ENCODE measurements at places on chromosomes 3 and 15.
A peak's percentile ranks its signal among the peaks of the same experiment; 100 is the strongest.

- no peak for DNase-seq
Measured at GRCh38 chr3:125556314-125556713, 36.3 kb upstream of the SNX4 start.

GRCh38 chr3:13092621-13093617 is 19.7 kb upstream of the IQSEC1 start:
- DNase-seq = no peak

GRCh38 chr3:115494826-115495225 is 128.5 kb upstream of the GAP43 start:
- DNase-seq = no peak

- no peak for DNase-seq
Measured at GRCh38 chr3:79052054-79052681, 715.6 kb downstream of the ROBO1 start.

GRCh38 chr3:11641316-11641682 is 2.4 kb downstream of the VGLL4 start:
- DNase-seq = no peak

DNA sequence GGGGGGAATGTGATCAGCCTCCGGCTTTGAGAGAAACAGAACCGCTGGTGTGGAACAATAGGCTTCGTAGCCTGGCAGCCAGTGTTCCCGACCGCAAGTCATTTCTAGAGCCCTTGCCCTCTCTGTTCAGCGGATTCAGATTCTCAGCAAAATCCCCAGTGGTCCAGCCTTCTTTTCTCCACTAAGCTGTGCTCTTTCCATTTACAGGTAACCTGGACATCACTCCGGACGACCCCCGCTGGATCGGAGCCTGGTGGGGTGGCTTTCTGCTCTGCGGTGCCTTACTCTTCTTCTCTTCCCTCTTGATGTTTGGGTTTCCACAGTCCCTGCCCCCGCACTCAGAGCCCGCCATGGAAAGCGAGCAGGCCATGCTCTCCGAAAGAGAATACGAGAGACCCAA is 250.6 kb downstream of the SLCO3A1 start:
- no peak for DNase-seq

GRCh38 chr3:194379651-194380050 is 10.1 kb upstream of the LRRC15 start:
- DNase-seq = no peak

- no peak for DNase-seq
Measured at GRCh38 chr3:55481744-55482495, 5.2 kb downstream of the WNT5A start.

DNA sequence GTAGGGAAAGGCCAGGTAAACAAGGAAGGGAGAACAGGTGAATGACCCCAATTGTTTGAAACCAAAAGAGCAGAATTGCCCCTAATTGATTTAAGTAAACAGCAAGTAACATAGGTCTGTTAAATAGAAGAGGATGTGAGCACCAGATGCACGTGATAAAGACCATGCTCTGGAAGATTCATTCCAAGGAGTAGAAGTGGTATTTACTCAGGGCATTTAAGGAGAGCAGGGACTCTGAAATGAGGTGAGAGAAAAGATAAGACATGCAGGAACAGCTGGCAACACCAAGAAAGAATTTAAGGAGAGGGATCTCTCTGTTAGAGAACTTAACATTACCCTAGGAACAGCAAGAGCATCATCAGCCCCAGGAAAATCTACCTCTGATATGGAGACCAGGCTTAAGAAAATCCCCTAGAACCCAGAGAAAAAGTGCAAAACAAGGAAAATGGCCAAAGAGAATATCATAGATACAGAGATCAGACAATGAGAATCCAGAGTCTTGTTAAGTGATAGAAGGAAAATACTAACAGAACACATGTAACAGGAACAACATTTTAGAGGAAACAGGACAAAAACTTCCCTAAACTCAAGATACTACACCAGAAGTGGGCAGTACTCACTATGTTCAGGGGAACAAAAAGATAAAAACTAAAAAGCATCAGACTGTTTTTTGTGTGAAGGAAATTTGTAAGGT is 6.4 kb downstream of the NUDT16 start:
- no peak for DNase-seq

DNA sequence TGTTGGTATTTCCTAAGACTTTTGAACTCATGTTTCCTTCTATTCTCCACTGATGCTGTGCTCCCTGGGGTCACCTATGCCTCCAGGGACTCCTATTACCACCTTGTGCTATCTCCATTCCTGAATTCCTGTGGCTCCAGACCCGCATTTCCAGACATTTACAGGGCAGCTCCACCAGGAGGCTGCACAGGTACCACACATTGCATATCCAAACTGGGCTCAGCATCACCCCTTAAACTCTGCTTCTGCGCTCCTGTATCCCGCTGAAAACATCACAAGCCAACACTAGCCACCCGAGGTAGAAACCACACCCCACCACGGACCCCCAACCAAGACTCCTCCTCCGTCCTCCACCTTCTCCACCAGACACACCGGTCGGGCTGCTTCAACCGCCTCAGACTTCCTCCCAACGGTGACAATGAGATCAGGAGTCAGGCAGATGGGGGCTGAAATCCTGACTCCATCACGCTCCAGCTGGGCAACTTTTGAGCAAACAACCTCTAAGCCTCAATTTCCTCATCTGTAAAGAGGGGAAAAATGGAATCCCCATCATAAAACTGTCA is 10.4 kb downstream of the TNK2 start:
- no peak for DNase-seq

DNA sequence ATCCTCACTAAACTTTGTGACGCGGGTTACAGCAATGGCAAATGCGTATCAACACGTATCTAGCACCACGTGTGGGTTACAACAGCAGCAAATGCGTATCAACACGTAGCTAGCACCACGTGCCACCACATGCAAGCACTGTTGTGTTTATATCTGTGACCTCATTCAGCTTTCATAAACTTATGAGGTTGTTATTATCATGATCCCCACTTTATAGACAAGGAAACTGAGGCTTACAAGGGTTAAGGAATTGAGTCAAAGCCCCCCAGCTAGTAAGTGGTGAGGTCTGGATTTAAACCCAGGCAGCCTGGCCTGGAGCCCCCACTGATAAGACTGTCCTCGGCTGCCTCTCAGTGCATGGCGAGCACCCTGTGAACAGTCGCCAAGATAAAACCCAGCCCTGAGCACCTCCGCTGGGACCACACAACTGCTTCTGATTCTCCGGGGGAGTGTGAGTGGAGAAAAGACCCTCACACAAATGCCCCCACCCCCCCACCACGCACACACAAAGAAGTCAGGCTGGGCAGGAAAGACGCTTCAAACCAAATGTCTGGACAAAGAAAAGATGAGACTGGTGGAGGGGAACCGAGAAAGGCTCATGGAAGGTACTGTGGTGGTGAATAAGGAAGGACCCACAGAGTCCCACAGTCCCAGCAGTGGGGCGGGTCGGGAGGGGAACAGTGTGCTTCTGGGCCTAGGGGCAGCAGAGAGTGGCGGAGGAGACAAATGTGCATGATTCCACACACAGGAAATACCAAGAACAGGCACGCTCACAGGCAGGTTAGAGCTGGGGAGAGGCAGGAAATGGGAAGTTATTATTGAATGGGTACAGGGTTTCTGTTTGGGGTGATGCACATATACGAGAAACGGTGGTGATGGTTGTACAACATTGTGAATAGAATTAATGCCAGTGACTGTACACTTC is 173.4 kb downstream of the XXYLT1 start:
- DNase-seq = no peak

DNA sequence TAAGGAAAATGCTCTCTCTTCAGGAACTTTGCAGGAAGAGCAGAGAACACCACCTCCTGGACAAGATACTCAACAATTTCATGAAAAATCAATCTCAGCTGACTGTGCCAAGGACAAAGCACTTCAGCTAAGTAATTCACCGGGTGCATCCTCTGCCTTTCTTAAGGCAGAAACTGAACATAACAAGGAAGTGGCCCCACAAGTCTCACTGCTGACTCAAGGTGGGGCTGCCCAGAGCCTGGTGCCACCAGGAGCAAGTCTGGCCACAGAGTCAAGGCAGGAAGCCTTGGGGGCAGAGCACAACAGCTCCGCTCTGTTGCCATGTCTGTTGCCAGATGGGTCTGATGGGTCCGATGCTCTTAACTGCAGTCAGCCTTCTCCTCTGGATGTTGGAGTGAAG is 200.5 kb downstream of the AKAP13 start:
- DNase-seq = peak; percentile 54

GRCh38 chr15:71512682-71513006 is 297.7 kb upstream of the NR2E3 start:
- no peak for DNase-seq

GRCh38 chr15:91490211-91490610 is 363.3 kb upstream of the SLCO3A1 start:
- DNase-seq = no peak

GRCh38 chr15:45549541-45550220 is 27.1 kb upstream of the SLC30A4 start:
- DNase-seq = no peak

GRCh38 chr3:64057231-64057630 is 33.9 kb upstream of the PSMD6 start:
- no peak for DNase-seq

- no peak for DNase-seq
Measured at GRCh38 chr15:40075298-40076044, 33.2 kb downstream of the BMF start.

DNA sequence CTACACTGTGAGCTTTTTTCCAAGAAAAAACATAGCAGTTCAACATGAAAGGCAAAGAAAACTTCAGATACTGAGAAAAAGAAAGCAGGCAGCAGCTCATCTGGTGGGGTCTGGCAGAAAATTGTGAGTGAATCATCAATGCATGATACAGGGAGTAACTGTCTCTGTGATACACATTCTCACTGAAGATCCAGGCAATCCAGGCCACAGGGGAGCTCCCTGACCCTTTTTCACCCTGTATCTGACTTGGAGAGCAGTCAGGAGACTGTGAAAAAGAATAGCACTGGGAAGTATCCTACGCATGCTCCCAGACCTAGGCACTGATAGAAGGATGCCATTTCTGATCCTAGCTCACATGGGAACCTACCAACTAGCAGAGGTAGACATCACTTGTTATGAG is 269.8 kb downstream of the MBNL1 start:
- no peak for DNase-seq

DNA sequence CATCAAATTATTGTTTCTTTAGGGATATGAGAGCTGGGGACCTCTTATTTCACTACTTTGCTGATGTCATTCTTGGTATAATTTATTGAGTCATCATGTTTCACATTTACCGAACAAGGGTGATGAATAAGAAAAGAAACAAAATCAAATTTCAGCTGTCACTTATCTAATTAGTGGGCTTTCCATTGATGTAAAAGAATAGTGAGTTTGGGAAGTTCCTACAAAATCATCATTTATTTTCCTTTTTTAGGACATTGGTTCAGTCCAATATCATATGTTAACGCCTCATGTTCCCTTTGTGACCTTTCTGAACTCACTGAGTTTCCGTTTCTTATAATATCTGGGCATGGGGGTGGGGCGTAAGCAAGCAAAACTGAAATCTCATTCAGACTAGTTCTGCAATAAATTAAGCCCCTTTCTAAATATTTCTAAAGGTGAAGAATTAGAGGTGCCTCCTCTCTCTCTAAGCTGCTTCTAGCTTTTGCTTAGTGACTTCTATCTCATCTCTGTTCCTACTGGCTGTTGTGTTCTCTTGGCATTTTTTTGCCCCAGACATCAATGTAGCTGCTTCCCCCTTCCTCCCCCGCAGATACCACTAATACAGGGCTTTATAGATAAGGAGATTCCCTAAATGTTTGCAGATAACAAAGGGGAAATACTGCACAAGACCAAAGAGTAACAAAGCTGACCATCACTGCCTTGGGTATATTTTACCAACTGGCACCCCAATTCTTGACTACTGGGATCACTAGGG is 238.0 kb upstream of the CTNNB1 start:
- DNase-seq = no peak

GRCh38 chr15:31294067-31294466 is 32.6 kb upstream of the KLF13 start:
- no peak for DNase-seq

GRCh38 chr3:4980229-4981203 is 1.3 kb downstream of the BHLHE40 start:
- DNase-seq = peak; percentile 95

GRCh38 chr3:176428552-176428951 is 768.7 kb downstream of the TBL1XR1 start:
- no peak for DNase-seq

- DNase-seq = no peak
Measured at GRCh38 chr3:146550743-146551510, 6.5 kb upstream of the PLSCR1 start.

- DNase-seq = no peak
Measured at GRCh38 chr15:58467121-58467721, 35.4 kb downstream of the LIPC start.

- no peak for DNase-seq
Measured at GRCh38 chr3:64741341-64741740, 53.5 kb upstream of the ADAMTS9 start.

GRCh38 chr3:182795389-182795782 is 2.1 kb downstream of the ATP11B start:
- DNase-seq = no peak

- no peak for DNase-seq
Measured at GRCh38 chr15:34512628-34513027, 70.8 kb downstream of the GOLGA8B start.

DNA sequence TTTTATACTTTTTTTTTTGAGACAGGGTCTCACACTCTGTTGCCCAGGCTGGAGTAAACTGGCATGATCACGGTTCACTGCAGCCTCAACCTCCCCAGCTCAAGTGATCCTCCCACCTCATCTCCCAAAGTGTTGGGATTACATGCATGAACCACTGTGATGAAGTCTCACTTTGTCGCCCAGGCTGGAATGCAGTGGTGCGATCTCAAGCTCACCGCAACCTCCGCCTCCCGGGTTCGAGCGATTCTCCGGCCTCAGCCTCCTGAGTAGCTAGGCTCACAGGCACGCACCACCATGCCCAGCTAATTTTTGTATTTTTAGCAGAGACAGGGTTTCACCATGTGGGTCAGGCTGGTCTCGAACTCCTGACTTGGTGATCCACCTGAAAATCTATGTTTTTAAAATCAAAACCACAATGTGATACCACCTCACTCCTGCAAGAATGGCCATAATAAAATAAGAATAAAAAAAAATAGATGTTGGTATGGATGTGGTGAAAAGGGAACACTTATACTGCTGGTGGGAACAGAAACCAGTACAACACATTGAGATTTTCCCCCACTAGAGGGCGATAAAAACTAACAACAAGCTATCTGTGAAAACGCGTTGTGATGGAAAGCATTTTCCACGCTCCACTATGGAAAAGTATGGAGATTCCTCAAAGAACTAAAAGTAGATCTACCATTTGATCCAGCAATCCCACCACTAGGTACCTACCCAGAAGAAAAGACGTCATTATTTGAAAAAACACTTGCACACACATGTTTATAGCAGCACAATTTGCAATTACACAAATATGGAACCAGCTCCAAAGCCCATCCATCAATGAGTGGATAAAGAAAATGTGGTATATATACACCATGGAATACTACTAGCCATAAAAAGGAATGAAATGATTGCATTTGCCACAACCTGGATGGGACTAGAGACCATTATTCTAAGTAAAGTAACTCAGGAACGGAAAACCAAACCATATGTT is 26.8 kb upstream of the OCA2 start:
- no peak for DNase-seq
